ENCODE measurements at places on chromosomes 2 and 18.

- DNase-seq, result no peak
Observed at GRCh38 chr2:142321706-142322280, 191.0 kb upstream of the LRP1B start.

DNA sequence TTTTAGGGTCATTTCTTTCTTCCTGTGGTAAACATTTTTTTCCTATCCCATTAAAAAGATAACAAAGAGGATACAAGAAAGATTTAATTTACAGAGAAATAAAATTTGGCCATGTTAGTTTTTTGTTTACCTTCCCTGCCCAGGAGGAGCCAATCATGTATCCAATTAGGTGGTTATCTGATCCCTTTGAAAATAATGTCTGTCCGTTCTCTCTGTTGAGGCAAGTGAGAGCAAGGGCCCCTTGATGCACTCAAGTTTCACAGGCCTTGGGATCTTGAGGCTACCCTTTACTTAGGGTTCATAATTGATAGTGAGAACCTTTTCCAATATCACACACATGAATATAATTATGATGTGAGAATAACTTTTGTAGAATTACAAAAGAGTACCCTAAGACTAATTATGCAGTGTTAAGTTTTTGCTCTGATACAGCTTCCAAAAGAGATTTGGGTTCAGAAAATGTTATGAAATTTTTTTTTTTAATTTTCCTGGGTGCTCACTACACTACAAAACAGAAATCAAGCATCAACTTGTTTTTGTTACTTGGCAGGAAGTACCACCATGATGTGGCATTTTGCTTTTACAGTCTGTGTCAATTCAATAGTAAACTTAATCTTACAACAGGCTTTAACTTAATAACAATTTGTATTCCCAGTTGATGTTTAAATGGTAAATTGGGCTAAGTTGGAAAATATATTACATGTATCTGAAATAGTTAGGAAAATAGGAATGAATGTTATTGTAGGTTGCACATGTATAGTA lies 42.0 kb downstream of the AFTPH start:
- no peak for DNase-seq

DNA sequence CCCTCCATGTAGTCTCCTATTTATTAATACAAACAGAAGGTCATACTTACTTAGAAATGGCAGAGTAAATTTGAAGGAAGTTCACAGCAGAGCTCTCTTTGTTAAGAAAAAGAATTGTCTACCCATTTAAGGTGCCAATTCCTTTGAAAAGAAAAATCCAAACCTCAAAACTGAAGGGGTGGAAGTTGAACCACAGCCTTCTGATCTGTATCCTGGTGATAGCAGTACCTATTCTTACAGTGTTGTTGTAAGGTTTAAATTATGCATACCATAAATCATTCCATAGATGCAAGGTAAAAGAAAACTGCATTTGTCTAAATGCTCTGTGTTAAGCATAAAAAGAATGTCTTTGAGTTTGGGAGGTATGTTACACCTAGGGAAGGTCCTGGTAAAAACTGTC lies 47.6 kb downstream of the COBLL1 start:
- DNase-seq, result no peak

- DNase-seq, result no peak
Observed at GRCh38 chr2:160281213-160281612, 81.1 kb upstream of the ITGB6 start.

DNA sequence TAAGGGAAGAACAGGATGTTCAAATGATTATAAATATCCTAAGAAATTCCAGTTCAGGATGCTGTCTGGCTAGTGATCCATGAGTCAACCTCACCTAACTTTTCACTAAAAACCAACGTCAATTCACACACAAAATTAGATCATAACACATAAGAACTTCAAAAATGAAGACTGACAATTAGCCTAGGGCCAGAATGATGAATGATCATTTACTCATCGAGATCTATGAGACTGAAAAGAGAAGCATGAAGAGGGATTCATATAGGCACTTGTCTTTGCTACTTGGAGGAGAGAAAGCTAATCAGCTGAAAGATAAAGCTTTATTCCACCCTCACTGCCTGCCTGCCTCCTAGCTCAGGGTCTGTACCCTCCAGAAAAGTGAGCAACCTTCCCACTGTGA lies 29.8 kb downstream of the ADD2 start:
- DNase-seq, result no peak

DNA sequence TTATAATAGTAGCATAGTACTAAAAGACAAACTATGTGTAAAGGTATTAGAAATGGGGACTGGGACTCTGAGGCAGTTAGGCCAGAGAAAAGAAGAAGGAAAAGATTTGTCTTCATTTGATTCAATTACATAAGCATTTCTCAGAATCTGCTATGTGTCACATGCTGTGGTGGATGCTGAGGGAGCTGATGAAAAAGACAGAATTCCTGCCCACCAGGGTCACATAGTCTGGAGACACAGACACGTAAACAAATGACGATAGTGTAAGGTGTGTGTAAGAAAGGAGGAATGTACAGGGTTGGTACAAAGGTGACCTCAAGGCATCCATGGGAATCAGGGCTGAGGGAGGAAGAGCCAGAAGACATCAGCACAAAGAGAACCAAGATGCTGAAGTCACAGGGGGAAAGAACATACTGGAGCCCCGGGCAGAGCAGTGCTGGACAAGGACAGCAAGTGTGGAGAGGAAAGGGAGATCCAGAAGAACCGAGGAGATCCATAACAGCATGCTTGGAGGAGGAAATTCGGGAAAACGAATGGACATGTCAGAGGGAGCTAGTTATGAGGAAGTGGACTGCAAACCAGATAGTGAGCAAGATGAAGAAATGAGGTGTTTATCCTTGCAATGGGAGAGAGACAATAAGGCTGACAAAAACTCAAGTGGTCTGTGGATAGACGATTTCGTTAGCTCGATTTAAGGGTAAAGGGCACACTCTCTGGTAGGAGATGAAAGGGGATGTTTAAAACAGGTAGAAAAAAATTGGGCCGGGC lies 1.2 kb upstream of the MAPRE3 start:
- no peak for DNase-seq

DNA sequence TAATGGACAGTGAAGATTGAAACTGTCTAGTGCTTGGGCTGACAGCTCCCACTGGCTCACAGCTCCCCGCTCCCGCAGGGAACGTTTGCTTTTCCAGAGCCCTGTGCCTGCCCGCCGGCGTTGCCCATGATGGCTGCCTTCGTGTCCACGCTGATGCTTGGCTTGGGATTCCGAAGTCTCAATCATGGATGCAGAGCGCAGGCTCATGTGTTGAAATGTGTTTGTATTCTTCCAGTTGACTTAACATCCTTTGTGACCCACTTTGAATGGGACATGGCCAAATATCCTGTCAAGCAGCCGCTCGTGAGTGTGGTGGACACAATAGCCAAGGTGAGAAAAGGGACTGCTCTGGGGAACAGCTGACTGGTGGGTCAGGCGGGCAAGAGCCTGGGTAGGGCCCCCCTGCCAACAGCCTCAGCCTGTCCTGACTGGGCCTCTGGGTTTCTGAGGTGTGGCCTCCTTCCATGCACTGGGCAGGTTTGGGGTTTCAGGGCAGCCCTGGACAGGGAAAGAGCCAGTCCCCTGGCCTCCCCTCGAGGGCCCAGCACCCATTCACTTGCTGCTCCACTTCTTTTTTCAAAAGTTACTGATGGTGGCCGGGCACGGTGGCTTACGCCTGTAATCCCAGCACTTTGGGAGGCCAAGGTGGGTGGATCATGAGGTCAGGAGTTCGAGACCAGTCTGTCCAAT lies 42.8 kb downstream of the ATP6V1C2 start:
- no peak for DNase-seq

- no peak for DNase-seq
Observed at GRCh38 chr2:60408811-60409530, 144.5 kb downstream of the BCL11A start.

DNA sequence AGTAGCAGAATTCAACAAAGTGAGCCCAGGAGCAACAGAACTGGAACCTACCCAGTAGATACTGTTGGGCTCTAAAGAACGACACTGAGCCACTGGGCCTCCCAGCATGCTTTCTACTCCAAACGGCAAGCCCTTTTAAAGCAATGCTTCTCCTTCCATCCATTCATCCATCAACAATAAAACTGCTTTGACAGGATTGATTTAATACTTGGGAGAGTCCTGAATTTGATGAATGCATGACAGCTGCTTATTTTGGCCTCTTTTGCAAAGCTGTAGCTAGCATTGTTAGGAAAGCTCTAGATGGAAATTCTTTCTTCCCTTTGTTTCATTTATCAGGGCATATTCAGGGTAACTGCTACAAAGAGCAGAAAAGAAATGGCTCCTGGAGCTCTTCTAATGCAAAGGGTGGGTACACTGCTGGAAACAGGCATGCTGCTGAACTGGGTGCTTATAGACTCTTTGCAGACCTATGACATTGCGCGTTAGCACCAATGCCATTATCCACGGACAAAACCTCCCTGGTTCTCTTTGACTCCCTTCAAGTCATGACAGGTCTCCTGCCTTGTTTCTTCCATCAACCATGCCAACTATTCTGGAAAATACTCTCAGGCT lies 138.4 kb upstream of the HNRNPA3 start:
- DNase-seq, result no peak

GRCh38 chr2:72145658-72146329 lies 1.9 kb downstream of the CYP26B1 start:
- no peak for DNase-seq

DNA sequence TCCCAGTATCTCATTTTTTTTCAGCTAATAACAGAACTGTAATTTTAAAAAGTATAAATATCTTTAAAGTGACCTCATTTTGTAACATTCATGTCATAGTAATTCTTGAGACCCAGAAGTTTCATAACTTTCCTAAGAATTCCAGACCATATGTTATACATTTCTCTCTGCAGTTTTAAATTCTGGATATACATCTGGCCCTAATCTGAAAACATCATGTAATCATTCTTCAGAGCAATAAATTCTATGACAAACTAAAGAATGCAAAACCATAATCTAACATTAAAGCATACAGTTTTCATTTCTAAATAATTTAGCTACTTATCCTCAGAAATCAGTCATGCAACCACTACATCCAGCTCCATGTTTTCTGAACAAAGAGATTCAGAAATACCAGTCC lies 198.3 kb upstream of the SLC35G4 start:
- DNase-seq, result no peak

DNA sequence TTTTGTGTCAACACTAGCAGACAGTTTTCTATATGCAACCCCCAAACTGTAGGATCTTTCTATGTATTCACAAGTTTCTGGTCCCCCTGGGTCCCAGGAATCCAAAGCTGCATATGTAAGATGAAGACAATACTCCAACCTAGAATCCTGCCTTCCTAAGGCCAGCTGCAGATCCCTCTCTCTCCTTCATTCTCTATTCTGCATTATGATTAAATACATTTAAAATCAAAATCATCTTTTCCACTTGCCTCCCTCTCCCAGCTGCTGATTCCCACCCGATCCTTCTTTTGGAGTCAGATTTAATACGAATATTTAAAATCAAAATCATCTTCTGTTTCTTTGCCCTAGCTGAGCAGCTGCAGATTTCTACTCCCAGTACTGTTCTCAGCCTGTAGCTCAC lies 783.0 kb upstream of the ZEB2 start:
- DNase-seq, result no peak

- no peak for DNase-seq
Observed at GRCh38 chr2:166090908-166091307, 36.9 kb downstream of the SCN1A start.

- no peak for DNase-seq
Observed at GRCh38 chr2:43846140-43846793, 7.5 kb downstream of the ABCG8 start.

GRCh38 chr2:235433860-235434259 lies 60.0 kb upstream of the AGAP1 start:
- no peak for DNase-seq

GRCh38 chr2:85672456-85672855 lies 4.5 kb upstream of the SFTPB start:
- DNase-seq, result no peak

- DNase-seq, result no peak
Observed at GRCh38 chr18:27004056-27004829, 138.7 kb upstream of the AQP4 start.

GRCh38 chr2:144379851-144380311 lies 140.0 kb downstream of the ZEB2 start:
- DNase-seq, result no peak

GRCh38 chr2:216653931-216654365 lies 20.7 kb downstream of the IGFBP2 start:
- no peak for DNase-seq

GRCh38 chr2:129730979-129731378 lies 248.5 kb upstream of the RAB6C start:
- DNase-seq, result no peak

DNA sequence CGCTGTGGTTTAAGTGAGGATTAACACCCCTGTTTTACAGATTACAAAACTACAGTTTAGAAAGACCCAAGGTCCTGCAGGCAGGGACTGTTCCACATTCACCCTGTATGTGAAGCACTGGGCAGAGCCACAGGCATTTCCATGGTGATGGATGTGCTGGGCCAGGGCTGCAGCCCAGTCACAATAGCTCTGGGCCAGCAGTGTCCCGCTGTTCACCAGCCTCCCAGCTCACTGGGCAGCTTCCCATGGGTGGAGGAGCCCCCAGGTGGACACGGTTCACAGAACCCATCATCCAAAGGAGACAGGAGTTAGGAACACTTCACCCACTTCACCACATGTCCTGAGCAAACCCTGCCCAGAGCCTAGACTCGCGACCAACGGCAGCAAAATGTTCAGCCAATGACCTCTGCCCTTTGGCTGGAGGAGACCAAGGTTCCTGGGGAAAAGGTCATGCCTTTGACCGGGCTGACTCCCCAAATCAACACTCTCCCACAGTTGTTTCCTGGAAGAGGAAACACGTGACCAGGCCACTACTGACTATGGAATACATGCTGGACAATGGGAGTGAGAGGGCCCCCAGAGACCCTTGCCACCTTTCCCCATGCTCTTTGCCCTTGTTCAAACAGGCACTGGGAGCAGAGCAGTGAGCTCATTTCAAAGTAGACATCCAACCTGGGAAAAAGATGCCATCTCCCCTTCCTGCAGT lies 28.0 kb upstream of the SLC35F6 start:
- DNase-seq, result no peak

DNA sequence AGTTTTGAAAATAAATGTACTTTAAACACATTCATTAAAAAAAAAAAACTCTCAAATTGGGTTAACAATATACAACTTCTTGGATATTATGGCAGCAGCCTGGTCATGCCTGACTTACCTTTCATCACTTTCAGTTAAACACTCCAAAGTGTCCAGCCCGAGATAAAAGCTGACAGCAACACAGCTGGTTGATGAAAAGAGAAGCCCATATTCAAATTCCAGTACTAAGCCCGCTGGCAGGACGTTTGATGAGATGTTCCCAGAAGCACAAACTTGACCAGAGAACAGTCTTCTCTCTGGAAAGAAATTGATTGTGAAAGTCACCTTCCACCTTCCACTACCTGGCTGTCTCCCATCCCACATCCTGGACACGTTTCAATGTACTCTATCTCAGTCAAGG lies 586.3 kb downstream of the TDRD15 start:
- DNase-seq, result no peak
